ENCODE measurements at places on chromosomes 6 and 20.

DNA sequence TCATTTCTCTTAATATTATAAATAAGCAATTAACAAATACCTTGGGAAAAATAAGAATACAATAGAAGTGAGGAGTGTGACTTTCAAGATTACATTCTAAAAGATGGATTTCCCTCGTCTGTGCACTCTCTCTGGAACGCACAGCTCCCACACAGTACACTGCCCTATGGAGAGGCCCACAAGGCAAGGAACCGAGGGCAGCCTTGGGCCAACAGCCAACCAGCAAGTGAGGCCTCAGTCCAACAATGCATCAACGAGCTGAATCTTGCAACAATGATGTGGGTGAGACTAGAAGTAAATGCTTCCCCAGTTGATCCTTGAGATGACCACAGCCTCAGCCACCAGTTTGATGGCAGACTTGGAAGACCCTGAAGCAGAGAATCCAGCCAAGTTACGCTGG, 34.5 kb upstream of the AVP start:
- no peak for DNase-seq

- no peak for DNase-seq
Measured at GRCh38 chr6:145648149-145648548, 87.2 kb downstream of the EPM2A start.

DNA sequence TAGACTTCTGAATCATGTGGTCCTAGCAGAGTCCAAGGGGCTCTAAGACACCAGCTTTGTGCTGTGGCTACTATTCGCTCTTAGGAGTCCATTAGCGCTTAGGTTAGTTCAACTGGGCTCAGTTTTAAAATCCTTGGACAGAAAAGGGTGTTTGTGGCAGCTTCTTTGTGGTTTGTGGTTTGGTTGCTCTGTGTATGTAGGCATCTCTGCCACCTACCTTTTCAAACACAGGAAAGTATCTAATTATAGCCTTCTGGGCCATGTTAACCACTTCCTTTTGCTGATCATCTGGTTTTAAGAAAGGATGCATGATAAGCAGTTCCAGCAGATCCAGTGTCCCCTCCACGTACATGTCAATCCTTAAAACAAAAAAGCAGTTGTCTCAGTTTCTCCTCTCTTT, 10.8 kb downstream of the GSTA4 start:
- no peak for DNase-seq

GRCh38 chr6:113671421-113671820, 185.7 kb upstream of the MARCKS start:
- no peak for DNase-seq

Data from substantia nigra (tissue), 51 donors.